Stimulated activated CD4-positive, alpha-beta T cell treated with anti-CD3 and anti-CD28 coated beads, Interleukin-1b, Interleukin-23, amount 100 ng/mL, for 1 hour (primary cell): ENCODE measurements at places on chromosomes 3 and 15.

- DNase-seq, result no peak
These were observed 47.7 kb upstream of the HES1 start for GRCh38 chr3:194087995-194088855.

DNA sequence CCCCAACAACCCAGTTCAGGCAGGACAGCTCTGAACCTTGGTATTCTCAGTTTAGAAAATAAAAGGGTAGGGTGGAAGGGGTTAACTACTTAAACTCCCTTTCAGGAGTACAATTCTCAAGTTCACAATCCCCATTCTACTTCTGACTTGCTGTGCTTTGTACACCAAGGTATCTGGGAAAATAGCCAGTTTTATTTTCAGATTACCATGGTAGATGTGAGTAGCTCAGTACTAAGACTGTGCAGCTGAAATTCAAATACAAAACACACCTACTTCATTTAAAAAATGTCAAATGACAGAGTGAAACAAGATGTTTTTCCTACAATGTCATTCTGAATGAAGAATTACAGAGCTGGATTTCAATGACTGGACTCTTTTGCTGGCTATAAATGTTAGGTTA is 27.4 kb downstream of the SLC7A14 start:
- no peak for DNase-seq

- no peak for DNase-seq
These were observed 15.0 kb downstream of the RPLP1 start for GRCh38 chr15:69467636-69468035.

GRCh38 chr3:155335724-155336354 is 42.4 kb upstream of the STRIT1 start:
- no peak for DNase-seq

GRCh38 chr15:32747921-32748342 is 30.1 kb downstream of the GREM1 start:
- no peak for DNase-seq

GRCh38 chr3:164419220-164419619 is 659.1 kb downstream of the SI start:
- no peak for DNase-seq

GRCh38 chr15:92747047-92747446 is 91.5 kb upstream of the FAM174B start:
- no peak for DNase-seq

DNA sequence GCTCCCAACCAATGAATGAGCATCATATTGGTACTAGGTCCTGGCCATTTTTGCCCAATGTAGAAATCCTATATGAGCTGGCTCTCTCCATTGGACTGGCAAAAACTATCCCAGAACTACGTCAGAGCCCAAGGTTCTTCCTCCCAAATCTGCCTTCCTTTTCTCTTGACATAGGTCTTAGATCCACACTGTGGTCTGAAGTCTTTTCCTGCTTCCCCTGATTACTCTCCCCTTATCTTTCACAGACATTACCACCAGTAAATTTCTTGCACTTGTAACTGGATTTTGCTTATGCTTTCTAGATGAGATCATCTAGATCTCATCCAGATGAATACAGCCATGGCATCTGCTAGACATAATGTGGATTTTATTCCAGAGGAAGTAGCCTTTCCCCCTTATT is 141.2 kb upstream of the GADL1 start:
- DNase-seq, result no peak

DNA sequence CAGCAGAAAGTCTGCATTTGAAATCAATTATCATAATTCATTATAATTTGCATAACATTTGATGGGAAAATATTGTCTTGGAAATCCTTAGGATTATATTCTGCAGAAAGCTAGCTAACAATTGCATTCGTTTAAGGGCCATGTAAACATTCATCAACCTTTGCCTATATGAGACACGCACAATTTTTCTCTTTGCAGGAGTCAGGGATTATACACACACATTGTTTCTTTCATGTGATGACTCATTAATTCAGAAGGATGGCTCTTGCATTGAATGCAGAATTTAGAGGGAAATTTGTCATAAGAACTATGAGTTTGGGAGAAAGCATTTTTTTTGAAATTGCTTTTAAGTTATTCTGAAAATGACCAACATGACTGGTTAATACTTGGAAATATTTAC is 844.7 kb downstream of the DIPK2A start:
- DNase-seq, result no peak

DNA sequence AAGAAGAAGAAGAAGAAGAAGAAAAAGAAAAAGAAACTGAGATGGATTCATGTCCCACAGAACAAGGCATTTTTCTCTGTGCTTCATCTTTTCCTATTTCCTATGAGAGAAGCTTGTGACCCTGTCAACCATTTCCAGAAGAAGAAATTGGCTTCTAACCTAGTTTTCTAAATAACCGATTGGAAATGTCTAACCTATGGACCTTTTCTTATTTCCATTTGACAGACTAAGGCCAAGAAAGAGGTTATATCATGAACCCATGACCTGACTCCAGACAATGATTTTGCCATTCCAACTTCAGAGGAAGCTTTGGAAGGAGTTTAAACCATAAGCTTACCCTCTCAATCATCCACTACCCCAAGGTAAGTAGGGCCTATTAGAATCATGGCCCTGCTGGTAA is 16.3 kb upstream of the CSRNP1 start:
- DNase-seq, result no peak

DNA sequence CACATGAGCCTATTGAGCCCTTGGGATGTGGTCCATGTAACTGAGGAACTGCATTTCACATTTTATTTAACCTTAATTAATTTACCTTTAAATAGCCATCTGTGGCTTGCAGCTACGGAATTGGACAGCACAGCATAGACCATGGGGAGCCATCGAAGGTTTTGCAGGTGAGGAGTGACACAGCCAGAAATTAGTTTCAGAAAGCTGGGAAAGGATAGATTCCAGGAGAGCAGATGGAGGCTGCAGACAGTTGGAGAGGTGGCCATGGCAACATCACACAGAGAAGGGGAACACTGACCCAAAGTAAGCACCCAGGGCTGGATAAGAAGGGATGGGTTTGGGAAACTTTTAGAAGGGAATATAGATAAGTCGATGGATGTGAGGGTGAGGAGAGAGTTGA is 100.1 kb upstream of the SLC6A11 start:
- no peak for DNase-seq

GRCh38 chr15:35281515-35281914 is 196.4 kb upstream of the NANOGP8 start:
- no peak for DNase-seq

- DNase-seq, result no peak
These were observed 357.1 kb upstream of the KCNH8 start for GRCh38 chr3:18791182-18791581.

DNA sequence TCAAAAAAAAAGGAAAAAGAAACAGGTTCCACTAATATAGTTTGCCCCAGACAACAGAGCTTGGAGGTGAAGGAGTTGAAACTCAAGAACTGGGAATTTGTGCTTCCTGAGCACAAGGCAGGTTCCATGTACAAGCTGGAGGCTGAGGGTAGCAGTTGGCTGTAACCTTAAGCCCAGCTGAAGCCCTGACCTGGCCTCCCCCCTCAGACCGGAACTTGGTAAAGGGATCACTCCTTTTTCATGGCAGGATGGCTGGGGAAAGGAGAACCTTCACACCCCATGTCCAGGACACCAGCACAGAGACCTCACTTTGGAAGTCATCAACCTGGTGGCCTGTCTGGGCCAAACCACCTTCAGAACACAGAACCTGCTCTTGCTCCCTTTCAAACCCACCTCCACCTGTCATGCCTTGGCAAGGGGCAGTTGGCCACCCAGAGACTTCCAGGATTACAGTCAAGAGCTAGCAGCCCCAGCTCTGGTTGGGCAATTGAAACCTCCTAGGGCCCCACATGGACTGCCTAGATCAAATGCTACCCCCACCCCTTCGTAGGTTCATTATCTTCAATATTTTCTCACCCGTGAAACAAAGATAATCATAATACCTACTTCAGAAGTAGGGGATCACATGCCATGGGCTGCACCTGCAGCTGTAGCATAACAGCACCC is 3.5 kb downstream of the RPL29 start:
- no peak for DNase-seq

DNA sequence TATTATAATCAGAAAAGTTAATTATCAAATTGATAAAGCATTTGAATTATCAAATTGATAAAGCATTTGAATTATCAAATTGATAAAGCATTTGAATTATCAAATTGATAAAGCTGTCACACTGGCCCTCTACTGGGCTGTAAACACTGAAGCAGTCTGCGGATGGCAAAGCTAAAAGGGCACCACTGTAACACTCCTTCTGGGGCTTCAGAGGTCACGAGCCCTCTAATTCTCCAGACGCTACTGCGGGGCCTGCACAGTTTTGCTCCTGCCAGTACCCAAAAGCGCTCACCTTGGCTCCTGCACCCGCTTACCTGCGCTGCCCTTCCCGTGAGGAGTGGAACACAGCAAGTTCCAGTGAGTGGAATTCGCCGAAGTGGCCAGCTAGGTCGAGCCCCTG is 409.0 kb upstream of the KCNMB2 start:
- no peak for DNase-seq

DNA sequence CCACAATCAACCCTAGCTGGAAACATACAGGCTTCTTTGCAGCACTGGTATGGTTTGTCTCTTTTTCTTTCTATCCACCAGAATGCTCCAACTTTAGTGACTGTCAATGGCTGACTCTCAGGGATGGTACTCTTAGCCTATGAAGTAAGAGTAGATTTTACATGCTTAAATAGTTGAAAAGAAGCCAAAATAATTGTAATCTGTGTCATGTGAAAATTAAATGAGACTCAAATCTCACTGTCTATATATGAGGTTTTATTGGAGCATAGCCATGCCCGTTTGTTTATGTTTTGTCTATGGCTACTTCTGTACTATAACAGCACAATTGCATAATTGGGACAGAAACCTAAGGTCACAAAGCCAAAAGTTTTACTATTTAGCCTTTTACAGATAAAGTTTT is 29.1 kb upstream of the PDZRN3 start:
- no peak for DNase-seq

GRCh38 chr3:45027441-45027840 is 1.3 kb downstream of the CLEC3B start:
- DNase-seq, result no peak

DNA sequence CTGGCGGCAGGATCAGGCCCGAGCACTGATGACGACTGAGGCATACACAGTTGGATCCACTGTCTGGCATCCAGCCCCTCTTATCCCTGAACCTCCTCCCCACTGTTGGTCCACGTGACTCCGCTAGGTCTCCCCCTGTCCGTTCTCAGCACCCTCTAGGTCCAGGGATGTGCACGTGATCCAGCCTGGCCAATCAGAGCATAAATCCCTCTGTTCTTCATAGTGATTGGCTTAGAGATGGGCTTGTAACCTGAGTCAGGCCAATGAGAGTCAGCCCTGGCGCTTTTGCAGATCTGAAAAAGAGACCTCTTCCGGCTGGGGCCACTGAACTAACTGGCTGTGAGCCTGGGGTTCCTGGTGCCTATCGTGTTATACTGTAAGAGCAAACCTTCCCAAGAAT is 20.5 kb upstream of the IQSEC1 start:
- no peak for DNase-seq

DNA sequence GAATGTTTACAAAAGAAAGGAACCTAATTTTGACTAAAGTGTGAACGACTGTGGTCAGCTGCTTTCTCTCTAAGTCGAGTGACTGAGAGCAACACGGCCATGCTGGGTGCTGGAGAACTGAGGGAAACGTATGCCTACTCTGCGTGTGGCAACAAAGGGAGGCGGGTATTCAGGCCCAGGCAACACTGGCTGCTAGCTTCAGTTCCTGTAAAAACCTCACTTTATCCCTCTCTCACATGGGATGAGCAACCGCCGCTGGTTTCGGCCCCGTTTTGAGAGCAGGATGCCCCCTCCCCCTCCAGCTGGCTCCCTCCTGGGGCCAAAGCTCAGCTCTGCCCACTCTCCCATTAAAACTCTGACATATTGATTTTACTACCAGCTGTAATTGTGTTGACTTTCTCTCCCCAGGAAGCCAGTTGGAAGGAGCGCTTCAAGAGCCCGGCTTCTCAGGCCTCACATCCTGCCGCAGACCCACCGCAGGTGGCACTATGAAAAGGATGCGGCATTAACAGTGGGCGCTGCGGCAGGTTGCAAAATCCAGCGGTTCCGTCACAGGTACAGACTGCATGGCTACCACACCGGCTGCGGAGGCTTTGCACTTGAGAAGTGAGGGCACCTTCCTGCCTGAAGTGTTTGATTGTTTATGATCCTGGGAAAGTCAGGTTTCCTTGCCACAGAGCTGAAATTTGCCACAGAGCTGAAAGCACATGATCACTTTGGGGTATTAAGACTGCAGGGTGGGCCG is 12.7 kb downstream of the PLXND1 start:
- DNase-seq, result no peak

DNA sequence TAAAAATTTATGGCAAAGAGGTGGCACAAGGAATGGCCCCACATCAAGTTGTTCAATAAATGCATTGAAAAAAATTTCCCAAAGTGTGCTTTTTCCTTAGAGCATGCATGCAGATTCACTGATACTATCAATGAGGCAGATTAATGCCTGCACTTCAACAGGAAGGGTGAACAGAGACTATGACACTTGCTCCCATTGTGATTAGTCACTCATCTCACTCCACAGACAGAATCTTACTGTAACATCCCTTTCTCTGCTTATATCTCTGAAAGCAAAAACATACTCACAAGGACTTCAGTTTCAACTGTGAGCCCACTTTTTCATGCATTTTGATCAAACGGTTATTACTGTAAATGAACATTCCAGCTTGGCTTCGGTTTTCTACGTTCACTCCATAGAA is 60.9 kb downstream of the MORC1 start:
- DNase-seq, result no peak

DNA sequence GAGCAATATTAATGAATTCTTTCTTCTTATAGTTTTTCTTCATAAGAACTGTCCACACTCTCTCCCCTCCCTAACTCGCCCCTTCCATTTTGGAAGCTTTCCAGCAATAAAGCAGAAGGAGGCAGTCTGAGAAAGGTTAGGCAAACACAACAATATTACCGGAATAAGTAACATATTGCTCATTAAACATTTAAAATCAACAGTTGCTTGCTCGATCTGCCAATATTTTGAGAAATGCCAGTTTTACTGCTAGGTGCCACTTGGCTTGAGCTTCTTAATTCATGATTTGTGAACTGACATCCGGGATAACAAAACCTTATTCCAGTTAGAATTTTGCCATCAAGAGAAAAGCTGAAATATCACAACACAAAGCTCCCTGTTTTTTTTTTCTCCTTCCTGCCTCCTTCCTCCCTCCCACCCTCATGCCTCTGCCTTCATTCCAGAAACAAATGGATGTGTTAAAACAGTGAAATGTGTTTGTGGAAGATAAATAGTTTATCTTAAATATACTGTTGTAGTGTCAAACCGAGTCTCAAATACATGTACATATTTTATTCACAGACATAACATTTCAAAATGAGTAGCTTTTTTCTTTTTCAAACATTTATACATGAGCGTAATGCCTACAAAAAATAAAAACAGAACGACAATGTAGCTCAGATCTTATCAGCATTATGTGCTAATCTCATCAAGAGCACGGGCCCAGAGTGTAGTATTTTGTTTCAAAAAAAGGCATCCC is 253.7 kb downstream of the GAP43 start:
- DNase-seq, result no peak
